Muscle of arm (tissue), 14 donors: ENCODE measurements at places on chromosomes 5 and 9.

- no peak for DNase-seq
These were observed 48.0 kb downstream of the ELL2 start for GRCh38 chr5:95913663-95914062.

DNA sequence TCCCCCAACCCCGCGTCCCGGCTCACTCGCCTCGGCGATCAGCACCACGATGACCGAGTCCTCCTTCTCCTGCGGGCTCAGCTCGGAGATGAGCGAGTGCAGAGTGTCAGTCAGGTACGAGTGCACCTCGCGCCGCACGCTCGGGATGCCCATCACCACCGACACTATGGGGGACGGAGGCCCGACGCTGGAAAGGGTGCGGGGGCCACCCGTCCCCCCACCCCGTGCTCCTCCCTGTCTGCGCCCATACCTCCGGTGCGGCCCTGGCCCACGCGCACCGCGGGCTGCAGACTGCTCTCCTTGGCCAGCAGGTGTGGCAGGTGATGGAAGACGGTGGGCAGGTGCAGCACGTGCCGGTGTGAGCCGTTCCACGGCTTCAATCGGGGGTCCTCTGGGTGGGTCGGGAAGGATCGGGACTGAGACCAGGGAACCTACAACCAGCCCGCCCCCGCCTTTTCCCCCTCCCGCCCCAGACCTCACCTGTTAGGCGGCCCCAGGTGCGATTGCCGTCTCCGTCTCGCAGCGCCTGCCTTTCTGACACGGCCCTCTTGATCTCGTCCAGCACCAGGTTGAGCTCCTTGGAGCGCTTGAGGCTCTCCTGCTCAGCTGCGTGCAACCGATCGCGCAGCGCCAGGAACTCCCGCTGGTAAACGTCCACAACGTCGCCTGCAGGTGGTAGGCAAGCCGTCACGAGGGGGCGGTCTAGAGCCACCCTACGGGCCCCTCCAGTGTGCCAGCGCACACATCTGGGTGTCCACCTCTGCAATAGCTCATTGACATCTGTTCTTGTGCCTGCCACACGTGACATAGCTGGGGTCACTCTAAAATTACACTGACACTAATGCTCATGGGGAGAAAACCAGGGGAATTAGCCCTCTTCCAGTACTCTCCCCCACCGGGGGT, 5.1 kb downstream of the MGAT4B start:
- no peak for DNase-seq

- no peak for DNase-seq
These were observed 14.7 kb downstream of the MTAP start for GRCh38 chr9:21817176-21817575.

DNA sequence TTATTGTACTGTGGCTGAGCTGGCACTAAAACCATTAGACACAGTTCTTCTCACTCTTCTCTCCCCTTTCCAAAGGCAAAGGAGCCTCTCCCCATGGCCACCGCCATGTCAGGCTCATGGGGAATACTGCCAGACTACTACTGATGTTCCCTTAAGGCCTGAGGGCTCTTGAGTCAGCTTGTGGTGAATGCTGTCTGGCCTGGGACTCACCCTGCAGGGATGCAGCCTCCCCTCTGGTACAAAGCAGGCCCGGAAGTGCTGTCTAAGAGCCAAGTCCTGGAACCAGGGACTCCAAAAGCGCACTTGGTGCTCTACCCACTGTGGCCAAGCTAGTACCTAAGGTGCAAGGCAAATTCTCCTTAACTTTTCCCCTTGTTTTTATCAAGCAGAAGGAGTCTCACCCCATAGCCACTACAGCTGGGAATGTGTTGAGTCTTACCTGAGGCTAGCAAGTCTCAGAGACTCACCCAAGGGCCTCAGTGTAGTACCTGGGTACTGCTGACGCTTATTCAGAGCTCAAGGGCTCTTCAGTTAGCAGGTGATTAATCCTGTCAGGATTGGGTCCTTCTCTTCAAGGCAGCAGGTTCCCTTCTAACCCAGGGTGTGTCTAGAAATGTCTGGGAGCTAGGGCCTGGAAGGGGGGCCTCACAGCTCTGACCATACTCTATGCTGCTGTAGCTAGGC, 33.2 kb upstream of the C5orf46 start:
- DNase-seq, result no peak

GRCh38 chr5:113205323-113205722, 228.7 kb downstream of the DCP2 start:
- no peak for DNase-seq
